Stimulated activated CD4-positive, alpha-beta T cell treated with anti-CD3 and anti-CD28 coated beads, TNF-alpha, amount 100 ng/mL, for 4 hours (primary cell): ENCODE measurements at places on chromosomes 3 and 15.
A peak's percentile ranks its signal among the peaks of the same experiment; 100 is the strongest.

- DNase-seq: no peak
These were observed 2.2 kb downstream of the CDCP1 start for GRCh38 chr3:45143673-45144671.

- DNase-seq: no peak
These were observed 1.5 kb downstream of the MRPL46 start for GRCh38 chr15:88465633-88466224.

- no peak for DNase-seq
These were observed 58.1 kb downstream of the COL8A1 start for GRCh38 chr3:99696497-99696896.

GRCh38 chr15:67240235-67241131 is 14.0 kb downstream of the AAGAB start:
- DNase-seq: no peak

GRCh38 chr3:54853573-54854404 is 74.1 kb downstream of the LRTM1 start:
- no peak for DNase-seq

DNA sequence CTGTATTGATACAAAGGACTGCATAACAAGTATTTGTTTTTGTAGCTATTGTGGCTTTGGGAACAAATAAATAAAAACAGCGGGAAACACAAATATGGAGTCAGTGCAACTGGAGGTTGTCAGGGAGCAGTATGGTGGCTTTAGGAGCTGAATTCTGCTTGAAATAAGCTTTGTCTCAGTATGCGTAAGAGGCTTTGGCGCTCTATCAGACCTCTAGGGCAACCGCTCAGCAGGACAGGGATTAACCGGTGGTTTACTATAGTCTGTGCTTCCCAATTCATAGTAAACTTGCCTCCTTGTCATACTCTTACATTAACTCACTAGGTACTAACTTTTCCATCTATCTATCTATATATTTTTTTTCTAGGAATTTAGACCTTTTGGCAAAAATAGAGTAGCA is 104.6 kb downstream of the ZIC1 start:
- no peak for DNase-seq

DNA sequence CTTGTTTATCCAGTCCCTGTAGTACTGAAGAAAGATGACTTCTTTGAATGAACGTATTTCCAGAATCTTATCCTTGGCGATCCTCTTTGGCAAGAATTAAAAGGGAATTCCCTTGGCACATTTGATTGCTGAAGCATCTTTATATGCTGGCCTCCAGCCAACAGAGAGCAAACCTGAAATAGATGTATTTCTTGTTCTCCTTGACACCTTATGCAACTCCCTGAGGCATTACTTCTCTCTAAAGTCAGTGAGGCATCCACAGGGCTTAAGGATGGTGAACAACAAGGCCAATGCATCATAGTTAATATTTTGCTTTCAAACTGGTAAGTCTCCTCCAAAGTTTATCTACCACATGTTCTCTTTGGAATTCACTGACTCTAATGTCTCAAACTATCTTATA is 450.9 kb upstream of the THRB start:
- no peak for DNase-seq

- no peak for DNase-seq
These were observed 412.8 kb upstream of the WNT5A start for GRCh38 chr3:55899887-55900286.

DNA sequence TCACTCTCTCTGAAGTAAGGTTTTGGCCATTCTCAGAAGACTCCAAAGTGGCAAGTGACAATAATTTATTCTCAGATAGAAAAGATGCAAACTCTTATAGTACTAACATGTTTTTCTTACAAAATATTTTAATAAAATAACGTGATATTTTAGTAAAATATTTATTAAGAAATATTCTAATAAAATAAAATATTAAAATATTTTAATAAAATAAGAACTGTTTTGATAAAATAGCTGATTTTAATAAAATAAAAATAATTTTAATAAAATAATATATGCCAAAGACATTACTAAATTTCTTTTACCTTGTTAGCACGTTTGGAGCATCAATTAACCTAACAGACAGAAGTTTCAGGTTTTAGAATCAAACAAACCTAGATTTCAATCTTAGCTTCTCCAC is 424.0 kb upstream of the NECTIN3 start:
- DNase-seq: no peak

GRCh38 chr15:48641416-48641815 is 4.1 kb downstream of the FBN1 start:
- no peak for DNase-seq

- no peak for DNase-seq
These were observed 79.6 kb downstream of the CRYGS start for GRCh38 chr3:186464424-186465093.

DNA sequence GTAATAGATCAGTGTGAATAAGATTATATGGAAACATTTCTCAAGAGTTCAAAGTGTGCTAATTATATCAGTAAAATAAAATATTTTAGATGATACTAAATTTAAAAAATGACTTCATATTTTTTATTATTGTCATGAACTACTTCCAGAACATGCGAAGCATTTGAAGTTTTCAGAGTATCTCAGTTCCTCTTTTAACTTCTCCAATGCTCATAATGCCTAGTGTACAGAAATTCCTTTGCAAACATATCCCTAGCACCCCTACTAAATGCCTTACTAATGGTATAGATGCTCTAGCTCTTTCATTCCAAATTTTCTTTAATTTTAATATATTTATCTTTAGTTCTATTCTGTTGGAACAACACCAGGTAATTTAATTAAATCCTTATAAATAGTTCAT is 580.4 kb downstream of the CADM2 start:
- no peak for DNase-seq

DNA sequence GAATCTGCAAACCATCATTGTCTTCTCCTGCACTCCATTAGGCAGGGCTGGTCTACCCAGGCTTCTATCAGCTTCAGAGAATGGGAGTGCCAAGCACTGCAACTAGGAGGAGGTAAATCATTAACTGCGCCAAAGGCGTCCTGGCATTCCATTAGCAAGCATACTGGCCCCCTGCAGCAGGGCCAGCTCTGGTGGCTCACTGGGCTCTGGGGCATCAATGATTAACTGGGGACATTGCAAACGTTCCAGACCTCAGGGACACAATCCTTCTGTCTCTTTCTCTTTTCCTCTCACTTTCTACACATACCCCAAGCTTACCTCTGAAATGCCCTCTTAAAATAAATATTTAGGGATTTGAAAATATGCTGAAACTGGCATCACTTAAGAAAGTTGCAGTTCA is 129.0 kb downstream of the MYLK start:
- DNase-seq: no peak

DNA sequence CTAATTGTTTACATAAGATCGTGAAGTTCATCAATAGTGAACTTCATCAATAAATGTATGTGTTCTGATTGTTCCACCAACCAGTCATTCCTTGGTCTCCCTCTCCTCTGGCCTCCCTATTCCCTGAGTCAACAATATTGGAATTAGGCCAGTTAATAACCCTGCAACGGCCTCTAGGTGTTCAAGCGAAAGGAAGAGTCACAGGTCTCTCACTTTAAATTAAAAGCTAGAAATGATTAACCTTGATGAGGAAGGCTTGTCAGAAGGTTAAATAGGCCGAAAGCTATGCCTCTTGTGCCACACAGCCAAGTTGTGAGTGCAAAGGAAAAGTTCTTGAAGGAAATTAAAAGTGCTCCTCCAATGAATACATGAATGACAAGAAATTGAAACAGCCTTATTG is 89.4 kb upstream of the ACKR4 start:
- no peak for DNase-seq

- no peak for DNase-seq
These were observed 2.1 kb downstream of the CMC1 start for GRCh38 chr3:28243424-28244106.

GRCh38 chr3:11624161-11624560 is 19.6 kb downstream of the VGLL4 start:
- DNase-seq: peak; percentile 43

DNA sequence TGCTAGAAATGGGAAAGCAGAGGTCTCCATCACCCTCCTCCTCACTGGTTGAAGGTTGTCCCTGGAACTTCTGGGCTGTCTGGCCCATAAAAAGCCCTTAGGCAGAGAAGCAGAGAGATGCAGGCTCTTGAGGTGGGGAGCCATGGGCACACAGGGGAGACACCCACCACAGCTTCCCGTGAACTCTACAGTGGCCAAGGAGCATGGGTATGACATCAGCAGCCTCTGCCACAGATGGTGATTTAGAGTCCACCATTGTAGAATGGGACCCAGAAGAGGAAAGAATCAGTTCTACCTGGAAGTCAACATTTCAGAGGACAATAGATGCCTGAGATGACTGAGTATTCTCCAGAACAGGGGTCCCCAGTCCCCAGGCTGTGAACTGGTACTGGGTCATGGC is 105.6 kb upstream of the LRRN1 start:
- no peak for DNase-seq

- DNase-seq: no peak
These were observed 20.2 kb downstream of the AKAP13 start for GRCh38 chr15:85400606-85401005.

GRCh38 chr3:141285570-141285969 is 53.9 kb downstream of the PXYLP1 start:
- DNase-seq: no peak

DNA sequence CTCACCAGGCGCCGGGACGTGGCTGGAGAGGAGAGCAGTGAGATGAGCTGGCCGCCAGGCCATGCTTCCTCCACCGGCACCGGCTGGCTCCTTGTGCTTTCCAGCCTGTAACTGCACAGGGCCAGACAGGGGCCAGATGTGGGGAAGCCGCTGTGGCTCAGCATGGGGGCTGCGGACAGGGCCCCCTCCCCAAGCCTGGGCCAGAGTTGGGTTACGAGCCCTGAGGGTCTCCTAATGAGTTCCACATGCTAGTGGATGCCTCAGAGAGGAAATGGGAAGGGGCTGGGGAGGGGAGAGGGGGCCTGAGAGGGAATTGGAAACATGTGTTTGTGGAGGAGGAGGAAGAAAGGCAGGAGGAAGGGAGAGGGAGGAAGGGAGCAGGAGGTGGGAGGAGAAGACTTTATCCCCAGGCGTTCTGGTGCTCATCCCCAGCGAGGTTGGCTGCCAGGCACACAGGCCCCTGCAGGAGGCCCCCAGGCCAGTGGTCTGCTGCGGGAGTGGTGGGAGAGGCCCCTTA is 11.7 kb upstream of the DUSP7 start:
- no peak for DNase-seq

DNA sequence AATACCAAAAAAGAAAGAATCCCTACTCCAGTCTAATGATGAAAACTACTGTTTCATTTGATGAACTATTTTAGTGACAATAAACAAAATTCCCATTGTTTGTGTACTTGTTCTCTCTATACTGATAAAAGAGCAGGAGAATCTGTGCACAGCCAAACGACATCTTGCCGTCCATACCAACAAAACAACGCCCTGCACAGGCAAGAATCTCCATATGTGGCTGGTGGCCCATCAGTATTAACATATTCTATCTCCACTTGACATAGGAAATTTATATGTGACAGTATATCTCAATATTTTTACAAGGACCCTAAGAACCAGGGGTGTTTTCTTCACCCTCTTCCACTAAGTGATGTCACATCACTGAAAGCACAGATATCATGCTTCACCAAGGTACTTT is 279.5 kb downstream of the ULK4 start:
- no peak for DNase-seq

GRCh38 chr3:182979103-182979673 is 1.1 kb downstream of the DCUN1D1 start:
- DNase-seq: no peak

DNA sequence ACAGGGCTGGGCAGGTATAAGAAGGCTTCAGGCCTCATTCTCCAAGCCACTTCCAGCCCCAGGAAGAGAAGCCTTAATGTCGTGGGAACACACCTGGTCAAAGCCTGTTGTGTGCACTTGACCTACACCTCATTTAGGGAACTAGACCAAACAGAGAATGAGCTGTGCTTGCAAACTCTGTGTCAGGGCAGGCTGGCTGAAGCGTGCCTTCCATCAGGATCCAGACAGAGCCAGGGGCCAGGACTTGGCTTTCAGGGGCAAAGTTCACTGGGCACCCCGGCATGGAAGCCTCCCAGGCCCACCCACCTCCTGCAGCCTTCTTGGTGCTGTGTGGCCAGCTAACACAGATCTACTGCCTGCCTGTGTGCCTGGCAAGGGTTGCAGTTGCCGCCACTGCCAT is 11.5 kb downstream of the RBPMS2 start:
- DNase-seq: no peak

DNA sequence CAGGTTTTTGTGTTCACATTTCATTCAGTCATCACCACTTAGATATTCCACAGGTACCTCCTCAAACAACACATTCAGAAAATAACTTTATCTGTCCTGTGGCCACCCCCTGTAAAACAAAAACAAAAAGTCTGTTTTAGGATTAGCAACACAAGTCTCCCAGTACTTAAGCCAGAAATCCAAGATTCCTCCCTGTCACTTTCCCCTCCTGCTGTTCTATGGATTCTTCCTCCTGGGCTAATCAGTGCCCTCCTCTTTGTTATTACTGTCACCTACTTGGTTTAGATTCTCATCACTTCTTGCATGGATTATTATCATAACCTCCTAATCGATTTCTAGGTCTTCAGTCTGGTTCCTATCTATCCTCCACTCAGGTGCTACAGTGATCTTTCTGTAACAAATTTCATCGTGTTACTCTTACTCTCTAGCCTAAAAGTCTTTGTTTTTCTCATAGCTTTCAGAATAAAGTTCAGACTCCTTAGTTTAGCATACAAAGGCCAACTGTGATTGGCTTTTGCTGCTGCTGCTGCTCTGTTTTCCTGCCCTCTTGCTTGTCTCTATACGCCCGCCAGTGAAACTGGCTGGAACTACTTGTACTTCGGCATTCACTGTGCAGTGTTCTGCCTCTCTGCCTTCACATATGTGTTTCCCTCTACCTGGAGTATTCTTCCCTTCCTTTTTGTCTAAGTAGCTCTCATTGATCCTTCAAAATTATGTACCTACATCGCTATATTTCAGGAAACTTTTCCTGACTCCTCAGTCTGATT is 32.2 kb downstream of the PPP2R3A start:
- no peak for DNase-seq

DNA sequence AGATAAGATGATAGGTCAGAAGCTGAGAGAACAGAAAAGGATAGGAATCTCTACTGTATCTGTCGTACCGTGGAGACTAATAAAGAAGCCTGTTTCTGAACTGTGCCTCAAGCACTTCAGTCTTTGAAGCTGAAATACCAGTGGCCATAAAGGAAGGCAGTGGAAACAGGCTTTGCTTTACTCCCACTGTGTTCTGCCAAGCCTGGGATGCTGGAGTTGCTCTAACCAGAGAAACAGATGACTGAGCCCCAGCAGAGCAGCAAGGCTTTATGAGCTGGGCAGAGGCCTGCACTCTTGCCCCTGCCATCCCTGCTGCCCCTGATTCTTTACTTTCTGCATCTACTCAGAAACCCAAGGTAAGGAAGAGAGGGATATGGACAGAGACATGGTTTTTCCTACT is 89.4 kb downstream of the PDE8A start:
- DNase-seq: no peak

- DNase-seq: no peak
These were observed 166.7 kb downstream of the SQOR start for GRCh38 chr15:45801543-45801942.

GRCh38 chr15:100831467-100831866 is 48.2 kb upstream of the ALDH1A3 start:
- DNase-seq: no peak

- DNase-seq: no peak
These were observed 15.4 kb downstream of the RASGRP1 start for GRCh38 chr15:38549222-38549621.
